ENCODE measurements at places on chromosomes 1 and 21. TPM values are rescaled to one million over a fixed set of nuclear protein-coding genes. Genes with fewer than 3 reads are reported as not detected.

The TACSTD2 gene
- 15.8 TPM for total RNA-seq

The SLAMF8 gene
- not detected for total RNA-seq

The PLA2G2C gene
- total RNA-seq = not detected

The TNFRSF9 gene
- total RNA-seq = 1.9 TPM

The SPRR4 gene
- total RNA-seq = not detected

The ANGPTL3 gene
- not detected for total RNA-seq

The BACH1 gene
- total RNA-seq = 23.3 TPM

The BGLAP gene
- total RNA-seq = 0.32 TPM

The RGS18 gene
- 0.04 TPM for total RNA-seq

The PTPN7 gene
- total RNA-seq = 0.40 TPM

The ERRFI1 gene
- total RNA-seq = 51.0 TPM

The RHEX gene
- total RNA-seq = not detected

The OR2T29 gene
- not detected for total RNA-seq

The TEDDM1 gene
- not detected for total RNA-seq

The UBL4B gene
- not detected for total RNA-seq

The FRRS1 gene
- total RNA-seq = 1.4 TPM

The LORICRIN gene
- not detected for total RNA-seq

The LCE1F gene
- not detected for total RNA-seq

The ERVH48-1 gene
- not detected for total RNA-seq

The LCE1C gene
- total RNA-seq = not detected

The RGS8 gene
- not detected for total RNA-seq

The RAP1GAP gene
- 0.04 TPM for total RNA-seq

The GIPC2 gene
- total RNA-seq = 26.1 TPM

The MIXL1 gene
- not detected for total RNA-seq

The S100A2 gene
- total RNA-seq = 1.6 TPM

The ACTA1 gene
- total RNA-seq = not detected

The FCAMR gene
- not detected for total RNA-seq

The C1orf141 gene
- total RNA-seq = not detected

The TMEM82 gene
- not detected for total RNA-seq

The AADACL4 gene
- total RNA-seq = not detected

The ERO1B gene
- 3.2 TPM for total RNA-seq

The CLCA2 gene
- total RNA-seq = 0.33 TPM

The RNF223 gene
- total RNA-seq = not detected

The LINGO4 gene
- total RNA-seq = not detected

The PRELP gene
- total RNA-seq = not detected

The TSPAN2 gene
- total RNA-seq = 0.39 TPM

The MTMR11 gene
- total RNA-seq = 3.6 TPM

The RGS1 gene
- not detected for total RNA-seq

The PLA2G2A gene
- not detected for total RNA-seq

The OR6K6 gene
- not detected for total RNA-seq

The CAPN9 gene
- total RNA-seq = not detected

The SAMD11 gene
- total RNA-seq = 0.07 TPM

The TARBP1 gene
- 25.1 TPM for total RNA-seq

The CFHR5 gene
- not detected for total RNA-seq

The RPE65 gene
- total RNA-seq = not detected
